Stimulated activated CD8-positive, alpha-beta memory T cell treated with anti-CD3 and anti-CD28 coated beads, Interleukin-4, amount 100 ng/mL, for 4 hours (primary cell): ENCODE measurements at places on chromosomes 2 and 18.

- no peak for DNase-seq
Observed at GRCh38 chr18:77464917-77465316, 215.3 kb downstream of the GALR1 start.

GRCh38 chr2:60337142-60337497, 216.3 kb downstream of the BCL11A start:
- no peak for DNase-seq

GRCh38 chr18:13447621-13448334, 229.2 kb downstream of the LDLRAD4 start:
- no peak for DNase-seq

- DNase-seq: no peak
Observed at GRCh38 chr18:44841752-44842587, 161.3 kb downstream of the SETBP1 start.

- no peak for DNase-seq
Observed at GRCh38 chr2:127614731-127615130, 31.2 kb upstream of the GPR17 start.

GRCh38 chr2:36147670-36148390, 207.7 kb upstream of the CRIM1 start:
- no peak for DNase-seq

- DNase-seq: no peak
Observed at GRCh38 chr2:137947032-137947727, 17.1 kb upstream of the HNMT start.

GRCh38 chr2:31137211-31138036, 816 bp downstream of the GALNT14 start:
- DNase-seq: no peak

DNA sequence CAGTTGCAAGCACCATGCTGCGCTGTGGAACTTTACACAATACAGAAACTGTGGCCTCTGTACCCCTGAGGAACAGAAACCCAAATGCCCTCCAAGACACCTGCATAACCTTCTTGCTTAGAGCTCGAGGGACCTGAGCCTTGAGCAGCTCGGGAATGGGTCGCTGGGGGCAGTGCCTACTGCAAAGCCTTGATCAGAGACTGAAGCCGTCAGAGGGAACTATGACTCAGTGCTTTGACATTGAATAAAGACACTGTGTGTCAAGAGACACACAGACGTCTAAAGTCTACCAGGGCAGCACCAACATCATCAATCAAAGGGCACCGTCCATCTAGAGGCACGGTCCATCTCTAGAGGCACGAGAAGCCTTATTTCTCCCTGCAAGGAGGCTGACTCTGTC, 30.6 kb downstream of the GPR45 start:
- no peak for DNase-seq

DNA sequence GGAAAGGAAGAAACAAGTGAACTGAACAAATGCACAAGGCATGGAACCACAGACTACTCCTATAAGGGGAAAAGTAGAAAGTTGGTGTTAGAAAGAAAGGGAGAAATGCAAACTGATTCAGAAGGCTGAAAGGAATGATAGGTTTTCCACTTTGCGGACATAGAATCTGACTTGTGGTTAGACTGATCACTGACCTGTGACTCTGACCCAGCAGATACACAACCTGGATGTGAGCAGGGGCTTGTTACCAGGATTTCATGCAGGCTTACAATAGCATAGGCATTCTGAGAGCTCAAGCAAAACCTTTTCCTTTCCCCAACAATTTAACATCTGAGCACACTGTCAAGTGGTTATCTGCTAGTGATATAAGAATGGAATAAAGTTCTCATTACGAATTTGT, 237.0 kb upstream of the CDH20 start:
- DNase-seq: no peak

GRCh38 chr18:13051950-13052349, 60.8 kb downstream of the CEP192 start:
- DNase-seq: no peak

GRCh38 chr2:217553202-217553601, 449.6 kb downstream of the TNS1 start:
- DNase-seq: no peak

DNA sequence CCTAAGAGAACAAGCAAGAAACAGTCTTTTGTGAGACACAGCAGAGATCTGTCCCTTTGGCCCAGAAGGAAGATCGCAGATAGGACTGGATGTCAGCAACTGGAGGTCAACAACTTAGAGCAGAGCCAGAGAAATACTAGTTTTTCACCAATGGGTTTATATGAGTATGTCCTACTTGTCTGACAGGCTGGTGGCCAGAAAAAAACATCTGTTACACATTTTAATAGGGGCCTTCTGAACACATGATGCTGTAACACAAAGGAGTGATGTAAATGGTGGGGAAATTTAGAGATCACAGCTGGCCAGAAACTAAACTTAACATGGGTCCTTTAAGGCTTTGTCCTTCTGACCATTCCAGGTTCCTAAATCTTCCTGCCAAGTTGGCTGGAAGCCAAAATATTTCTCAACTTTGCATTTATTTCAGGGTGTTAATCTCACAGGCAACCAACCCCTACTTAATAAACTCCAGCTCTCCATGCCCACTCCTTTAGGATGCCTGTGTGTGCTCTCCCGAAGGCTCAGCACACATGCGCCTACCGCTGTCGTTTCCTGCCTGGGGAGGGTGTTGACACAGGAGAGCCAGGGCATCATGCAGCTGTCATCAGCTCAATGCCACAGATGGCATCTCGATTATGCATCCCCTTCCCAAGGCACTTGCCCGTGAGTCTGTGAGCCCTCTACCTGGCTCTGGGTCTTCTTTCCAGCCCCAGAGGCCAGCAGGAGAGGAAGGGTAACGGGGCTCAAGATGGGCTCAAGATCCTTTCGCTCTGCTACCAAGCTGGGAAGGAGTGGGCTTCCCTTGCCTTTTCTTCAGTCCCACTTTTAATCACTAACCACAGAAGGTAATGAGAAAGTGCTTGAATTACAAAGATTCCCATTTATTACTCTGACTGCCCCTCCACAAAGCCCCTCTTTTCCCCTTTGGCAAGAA, 252.5 kb downstream of the ETAA1 start:
- DNase-seq: no peak

DNA sequence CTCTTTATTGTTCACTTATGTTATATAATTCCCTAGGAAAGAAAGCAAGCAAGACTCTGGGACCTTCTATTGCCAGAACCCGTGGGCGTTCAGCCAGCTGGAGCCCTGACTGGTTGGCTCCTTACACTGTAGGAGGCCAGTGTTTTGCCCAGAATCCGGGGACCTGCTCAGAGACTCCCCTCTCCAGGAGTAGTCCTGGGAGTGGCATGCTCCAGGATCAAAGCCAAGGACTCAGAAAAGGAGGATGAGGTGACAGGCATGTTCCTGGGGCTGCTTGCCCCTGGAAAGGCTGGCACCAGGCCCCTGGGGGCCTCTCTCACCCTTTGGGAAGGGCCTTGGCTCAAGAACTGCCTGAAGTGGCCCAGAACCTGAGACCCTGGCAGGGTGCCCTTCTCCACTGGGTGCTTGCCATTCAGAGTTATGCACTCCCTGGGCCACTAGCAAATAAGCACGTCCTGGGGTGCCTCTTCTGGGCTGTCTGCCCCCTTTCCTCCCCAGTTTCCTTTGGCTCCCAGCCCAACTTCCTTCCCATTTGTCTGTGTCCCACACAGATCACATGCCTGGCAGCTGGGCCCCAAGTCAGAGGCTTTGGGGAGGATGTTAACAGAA, 19.6 kb upstream of the KIF3C start:
- DNase-seq: no peak

- no peak for DNase-seq
Observed at GRCh38 chr2:234818937-234819336, 132.9 kb upstream of the SH3BP4 start.

GRCh38 chr2:3493615-3494007, 25.7 kb downstream of the ADI1 start:
- DNase-seq: no peak

DNA sequence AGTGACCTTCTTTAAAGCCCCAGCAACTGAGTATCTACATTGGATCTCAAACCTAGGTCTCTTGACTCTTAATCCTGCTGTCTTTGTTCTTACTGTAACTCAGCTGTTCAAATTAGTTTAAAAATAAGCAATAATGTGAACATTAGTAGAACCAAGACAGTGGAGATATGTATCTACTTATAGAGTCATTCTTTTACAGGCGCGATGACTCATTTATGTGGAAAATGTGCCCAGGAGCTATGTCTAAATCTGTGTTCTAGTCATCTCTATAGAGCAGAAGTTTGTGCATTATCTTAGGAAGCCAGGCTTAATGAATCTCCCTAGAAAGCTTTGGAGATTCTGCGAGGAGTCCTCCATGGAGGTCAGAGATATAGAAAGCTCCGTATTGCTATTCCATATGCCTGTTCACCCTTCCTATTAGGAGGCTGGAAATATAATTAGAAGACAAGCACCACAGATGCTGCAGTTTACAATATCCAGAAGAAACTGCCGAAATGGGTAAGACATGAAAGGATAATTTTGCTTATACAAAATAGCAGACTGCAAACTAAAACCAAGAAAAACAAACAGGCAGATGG, 211.6 kb downstream of the TRIB2 start:
- DNase-seq: no peak

DNA sequence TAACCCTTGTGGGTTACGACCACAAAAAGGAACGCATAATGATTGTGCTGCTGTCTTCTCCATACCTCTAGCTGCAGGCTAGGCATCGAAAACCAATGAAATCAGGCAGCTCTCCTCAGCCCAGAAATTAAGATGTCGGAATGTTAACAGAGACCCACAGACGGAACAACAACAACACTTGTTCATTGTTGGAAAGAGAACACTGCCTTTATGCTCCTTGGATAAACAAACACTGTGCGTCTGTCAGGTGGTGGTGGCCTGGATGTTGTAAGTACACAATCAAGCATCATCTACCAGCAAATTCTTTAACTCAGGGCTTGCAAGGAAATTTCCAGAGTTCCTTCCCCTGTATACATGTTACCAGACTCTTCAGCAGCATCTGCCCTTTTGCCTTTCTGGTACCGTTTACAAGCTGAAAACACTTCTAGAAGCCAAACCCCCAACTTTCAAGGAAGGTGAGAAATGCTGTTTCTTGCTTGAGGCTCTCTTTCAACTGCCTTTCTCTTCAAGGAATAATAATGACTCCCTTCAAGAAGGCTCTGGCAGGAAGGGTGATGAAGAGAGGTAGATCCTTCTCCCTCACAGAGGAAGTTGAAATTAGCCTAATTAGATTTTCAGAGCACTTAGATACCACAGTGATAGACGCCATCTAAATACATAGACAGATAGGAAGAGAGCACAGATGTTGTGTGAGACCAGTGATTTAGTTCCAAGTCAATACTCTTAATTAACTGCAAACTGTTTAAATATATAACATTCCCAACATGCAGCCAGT, 332.7 kb downstream of the ZNF521 start:
- no peak for DNase-seq

- no peak for DNase-seq
Observed at GRCh38 chr2:85110991-85111560, 22.1 kb upstream of the TCF7L1 start.

GRCh38 chr2:99784946-99785345, 295.1 kb upstream of the REV1 start:
- no peak for DNase-seq

- DNase-seq: no peak
Observed at GRCh38 chr2:10101491-10101890, 21.0 kb upstream of the RRM2 start.

GRCh38 chr2:241768850-241769249, 7.8 kb upstream of the GAL3ST2 start:
- no peak for DNase-seq

DNA sequence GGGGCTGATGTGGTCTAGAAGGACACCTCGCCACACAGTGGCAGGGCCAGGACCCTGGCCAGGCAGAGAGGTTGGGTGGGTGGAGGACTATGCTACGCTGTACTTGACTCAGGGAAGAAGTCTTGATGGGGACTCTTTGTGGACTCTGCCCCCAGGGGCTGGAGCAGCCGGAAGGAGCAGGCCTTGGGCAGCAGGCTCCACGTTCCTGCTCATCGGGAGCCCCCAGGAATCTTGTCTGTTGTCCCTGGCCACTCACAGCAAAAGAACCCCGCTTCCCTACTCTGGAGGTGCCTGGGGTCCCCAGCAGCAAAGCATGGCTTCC, 79.0 kb downstream of the POLR1A start:
- no peak for DNase-seq

DNA sequence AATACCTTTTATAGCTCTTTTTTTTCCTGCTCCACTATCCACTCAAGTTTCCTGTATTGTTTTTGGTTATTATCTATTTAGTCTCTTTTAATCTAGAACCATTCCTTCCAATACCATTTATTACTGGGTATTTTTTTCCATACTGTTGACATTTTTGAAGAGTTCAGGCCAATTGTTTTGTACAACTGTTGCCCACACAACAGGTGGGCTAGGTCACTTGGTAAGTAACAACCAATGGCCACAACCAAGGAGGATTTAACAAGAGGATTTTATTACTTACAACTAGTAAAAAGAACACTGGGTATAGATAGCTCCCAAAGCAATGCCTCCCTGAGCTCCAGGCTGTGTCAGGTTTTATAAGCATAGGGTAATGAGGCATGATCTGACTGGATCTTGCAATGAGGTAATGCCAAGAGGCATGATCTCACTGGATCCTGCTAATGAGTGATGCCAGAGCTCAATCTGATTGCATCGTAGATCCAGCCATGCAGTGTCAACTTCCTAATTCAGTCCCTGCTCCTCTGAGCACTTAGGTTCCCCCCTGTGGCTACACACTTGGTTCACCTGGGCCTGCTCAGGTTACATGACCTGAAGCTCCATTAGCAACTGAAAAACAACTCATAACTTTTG, 7.1 kb upstream of the CEP68 start:
- no peak for DNase-seq

GRCh38 chr2:29000481-29000880, 19.4 kb downstream of the TOGARAM2 start:
- no peak for DNase-seq

- DNase-seq: no peak
Observed at GRCh38 chr2:217944923-217945322, 57.9 kb downstream of the TNS1 start.

GRCh38 chr2:151670846-151671597, 63.3 kb downstream of the NEB start:
- DNase-seq: no peak

DNA sequence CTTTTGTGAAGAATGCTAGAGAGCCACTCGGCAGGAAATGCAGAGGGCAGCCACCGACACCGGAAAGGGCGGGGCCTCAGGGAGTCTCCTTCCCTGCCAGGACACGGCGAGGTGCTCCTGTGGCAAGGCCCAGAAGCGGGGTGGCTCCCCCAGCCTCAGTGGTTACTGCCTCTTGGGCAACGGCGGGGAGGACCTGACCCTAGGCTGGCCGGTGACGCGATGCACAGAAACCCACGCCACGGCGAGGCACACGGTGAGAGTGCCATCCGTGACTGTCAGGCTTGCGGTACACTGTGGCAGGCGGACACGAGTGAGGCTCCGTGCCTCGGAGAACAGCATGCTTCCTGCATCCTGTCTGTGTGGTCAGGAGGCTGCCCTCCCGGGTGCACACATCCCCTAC, 47.8 kb downstream of the ZAP70 start:
- DNase-seq: peak; percentile 36

DNA sequence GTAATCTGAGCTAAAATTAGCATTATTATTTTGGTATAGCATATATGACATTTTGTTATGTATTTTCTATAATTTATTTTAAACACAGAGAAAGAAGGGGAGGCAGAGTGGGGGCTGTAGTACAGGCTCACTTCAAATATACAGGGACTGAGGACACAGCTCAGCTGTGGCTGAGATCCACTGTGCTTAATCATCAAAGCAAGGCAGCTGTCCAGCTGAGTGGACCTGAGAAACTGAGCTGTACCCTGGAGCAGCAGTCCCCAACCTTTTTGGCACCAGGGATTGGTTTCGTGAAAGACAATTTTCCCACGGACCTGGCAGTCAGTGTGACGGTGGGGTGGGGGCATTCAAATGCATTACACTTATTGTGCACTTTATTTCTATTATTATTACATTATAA, 687.2 kb downstream of the RNF144A start:
- DNase-seq: no peak
